ENCODE measurements at places on chromosomes 7 and 10. TPM values are rescaled to one million over a fixed set of nuclear protein-coding genes. Genes with fewer than 3 reads are reported as not detected.
A peak's percentile ranks its signal among the peaks of the same experiment; 100 is the strongest.

Gene NPC1L1
- total RNA-seq = 0.20 TPM

- peaks cover 34% of the 10 kb centered on the region for H3K4me1 ChIP-seq
- no peak overlapping the region for H3K4me3 ChIP-seq
- no peak overlapping the region for H3K27ac ChIP-seq
These were observed 77.8 kb upstream of the PDCD4 start for GRCh38 chr10:110793886-110794285.

GRCh38 chr10:14822879-14823755 is 14.7 kb downstream of the CDNF start:
- H3K27ac ChIP-seq = no peak overlapping the region
- no peaks in the 10 kb centered on the region for H3K36me3 ChIP-seq
- no peaks in the 10 kb centered on the region for H3K27me3 ChIP-seq
- H3K4me1 ChIP-seq = peaks cover 9% of the 10 kb centered on the region
- H3K4me3 ChIP-seq = no peak overlapping the region

DNA sequence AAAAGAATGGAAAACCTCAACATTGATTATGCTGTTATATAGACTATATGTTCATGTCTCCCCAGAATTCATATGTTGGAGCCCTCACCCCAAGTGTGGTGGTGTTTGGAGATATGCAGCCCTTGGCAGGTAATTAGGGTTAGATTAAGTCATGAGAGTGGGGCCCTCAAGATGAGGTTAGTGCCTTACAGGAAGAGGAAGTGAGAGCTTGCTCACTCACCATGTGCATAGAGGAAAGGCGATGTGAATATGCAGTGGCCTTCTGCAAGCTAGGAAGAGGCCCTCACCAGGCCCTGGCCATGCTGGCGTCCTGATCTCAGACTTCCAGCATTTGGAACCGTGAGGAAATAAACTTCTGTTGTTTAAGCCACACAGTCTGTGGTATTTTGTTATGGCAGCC is 14.8 kb downstream of the ZNF33A start:
- H3K27ac ChIP-seq = no peak overlapping the region
- no peaks in the 10 kb centered on the region for H3K4me1 ChIP-seq
- H3K4me3 ChIP-seq = no peak overlapping the region
- no peaks in the 10 kb centered on the region for H3K36me3 ChIP-seq

Gene C10orf53
- total RNA-seq = not detected

- peak; percentile 56 for DNase-seq
- peaks cover 4% of the 10 kb centered on the region for H3K4me1 ChIP-seq
- no peaks in the 10 kb centered on the region for H3K27me3 ChIP-seq
- H3K4me3 ChIP-seq = no peak overlapping the region
These were observed 180.8 kb downstream of the PRKCQ start for GRCh38 chr10:6399231-6399741.

Gene SLC26A5
- total RNA-seq = 0.34 TPM

GRCh38 chr10:102782673-102783551 is 39.2 kb downstream of the WBP1L start:
- no peaks in the 10 kb centered on the region for H3K36me3 ChIP-seq
- H3K27me3 ChIP-seq = no peaks in the 10 kb centered on the region
- H3K4me1 ChIP-seq = no peaks in the 10 kb centered on the region
- no peak for DNase-seq
- H3K4me3 ChIP-seq = no peak overlapping the region
- H3K27ac ChIP-seq = peak overlapping the region; percentile 60

Gene LRIT1
- total RNA-seq = not detected

Gene SLC16A12
- 38.2 TPM for total RNA-seq

Gene TAS2R4
- 0.32 TPM for total RNA-seq

GRCh38 chr10:115802911-115803310 is 470.1 kb downstream of the GFRA1 start:
- H3K36me3 ChIP-seq = no peaks in the 10 kb centered on the region
- no peaks in the 10 kb centered on the region for H3K4me1 ChIP-seq
- DNase-seq = no peak
- no peak overlapping the region for H3K4me3 ChIP-seq
- no peak overlapping the region for H3K27ac ChIP-seq

DNA sequence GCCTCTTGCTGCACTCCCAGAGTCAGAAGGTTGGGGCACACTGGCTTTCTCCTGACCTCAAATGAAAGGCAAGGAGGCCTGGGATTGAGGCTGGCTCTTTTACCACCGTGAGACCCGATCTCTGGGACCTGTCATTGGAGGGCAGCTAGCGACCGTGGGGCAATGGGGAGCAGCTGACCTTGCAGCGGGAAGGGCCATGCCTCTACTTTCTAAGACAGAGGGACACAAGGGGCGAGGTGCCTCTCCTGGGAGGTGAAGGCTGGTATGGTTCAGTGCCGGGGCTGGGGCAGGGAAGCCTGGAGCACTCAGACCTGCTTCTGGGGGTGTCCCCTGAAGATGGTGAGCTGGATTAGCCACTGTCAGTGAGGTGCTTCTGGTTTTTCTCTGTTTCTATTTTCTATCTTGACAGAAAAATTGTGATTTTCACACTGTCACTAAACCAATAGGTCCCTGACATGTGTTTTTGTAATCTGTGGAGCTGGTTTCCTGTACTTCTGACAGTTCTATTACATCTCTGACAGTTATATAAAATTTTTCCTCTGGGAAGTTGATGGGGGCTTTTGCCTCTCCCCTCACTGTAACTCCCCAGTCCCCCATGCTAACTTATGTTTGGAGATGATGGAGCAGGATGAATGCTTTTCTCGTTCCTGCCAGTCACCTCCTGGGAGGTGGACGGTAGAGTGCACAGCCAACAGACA is 340.8 kb downstream of the RPS24 start:
- H3K4me3 ChIP-seq = no peak overlapping the region
- no peaks in the 10 kb centered on the region for H3K27me3 ChIP-seq
- H3K36me3 ChIP-seq = no peaks in the 10 kb centered on the region

DNA sequence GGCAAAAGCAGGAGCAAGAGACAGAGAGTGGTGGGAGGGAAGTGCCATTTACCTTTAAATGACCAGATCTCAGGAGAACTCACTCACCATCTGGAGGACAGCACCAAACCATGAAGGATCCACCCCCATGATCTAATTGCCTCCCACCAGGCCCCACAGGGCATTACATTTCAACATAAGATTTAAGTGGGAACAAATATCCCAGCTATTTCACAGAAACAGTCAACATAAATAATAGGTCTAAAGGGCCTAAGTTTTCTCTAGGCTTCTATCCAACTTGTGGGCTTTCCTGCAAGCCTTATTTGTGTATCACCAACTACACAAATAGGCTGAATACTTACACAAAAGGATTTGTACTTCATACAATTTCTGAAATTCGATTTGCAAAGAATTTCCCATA is 196.8 kb upstream of the POT1 start:
- no peak overlapping the region for H3K27ac ChIP-seq
- H3K4me3 ChIP-seq = no peak overlapping the region
- H3K36me3 ChIP-seq = no peaks in the 10 kb centered on the region
- DNase-seq = no peak
- no peaks in the 10 kb centered on the region for H3K4me1 ChIP-seq

Gene OPN1SW
- total RNA-seq = not detected

Gene CYP3A7
- total RNA-seq = 0.20 TPM
